Myometrial cell (primary cell): ENCODE measurements at places on chromosomes 4 and X. TPM values are rescaled to one million over a fixed set of nuclear protein-coding genes. Genes with fewer than 3 reads are reported as not detected.

Gene TMEM35A
- 1.2 and 2.7 TPM in 2 replicates for total RNA-seq

Gene CLDN34
- 2.7 TPM in 1 of 2 replicates, not detected in the other for total RNA-seq

Gene NLGN4X
- total RNA-seq: not detected in 2 replicates

Gene NRK
- 1.2 TPM in 2 replicates for total RNA-seq

Gene NDP
- total RNA-seq: 0.29 and 0.35 TPM in 2 replicates

Gene CT47B1
- not detected in 2 replicates for total RNA-seq

Gene P2RY4
- total RNA-seq: not detected in 2 replicates

Gene RGS12
- 6.1 and 8.2 TPM in 2 replicates for total RNA-seq

Gene PLK4
- 11.5 and 16.0 TPM in 2 replicates for total RNA-seq

Gene BTC
- not detected in 2 replicates for total RNA-seq

Gene CRMP1
- 0.18 and 0.58 TPM in 2 replicates for total RNA-seq

Gene SUPT20HL1
- not detected in 2 replicates for total RNA-seq

Gene SPARCL1
- total RNA-seq: not detected in 2 replicates

Gene PRDM8
- 8.2 and 29.1 TPM in 2 replicates for total RNA-seq

Gene UGT2B17
- not detected in 2 replicates for total RNA-seq

Gene FGFBP2
- not detected in 2 replicates for total RNA-seq

Gene TLR3
- total RNA-seq: 5.5 and 8.6 TPM in 2 replicates

Gene PABPC4L
- total RNA-seq: 0.53 and 0.86 TPM in 2 replicates

Gene SSX2B
- total RNA-seq: not detected in 2 replicates

Gene PAGE5
- total RNA-seq: not detected in 2 replicates

Gene FRMPD4
- total RNA-seq: 0.18 and 0.58 TPM in 2 replicates

Gene SOX3
- total RNA-seq: not detected in 2 replicates

Gene NAT8L
- total RNA-seq: under 0.01 TPM in 1 of 2 replicates, not detected in the other

Gene SPANXC
- total RNA-seq: not detected in 2 replicates

Gene CT45A3
- not detected in 2 replicates for total RNA-seq

Gene CHRDL1
- total RNA-seq: 3.2 and 4.3 TPM in 2 replicates

Gene UCP1
- not detected in 2 replicates for total RNA-seq

Gene SLC10A3
- 39.9 and 41.5 TPM in 2 replicates for total RNA-seq

Gene ITIH6
- not detected in 2 replicates for total RNA-seq

Gene CCNB3
- 0.18 and 0.29 TPM in 2 replicates for total RNA-seq

Gene PHEX
- not detected in 2 replicates for total RNA-seq

Gene CXorf65
- not detected in 2 replicates for total RNA-seq

Gene PAGE1
- total RNA-seq: not detected in 2 replicates

Gene NAP1L3
- total RNA-seq: 0.86 and 1.6 TPM in 2 replicates
